ENCODE measurements at places on chromosomes 13 and 19.

GRCh38 chr19:57506163-57506562 lies 6.4 kb downstream of the ZNF773 start:
- no peak for DNase-seq

- DNase-seq, result no peak
These were observed 6.5 kb downstream of the TMEM255B start for GRCh38 chr13:113765564-113765910.

- DNase-seq, result no peak
These were observed 373 bp downstream of the TNFAIP8L1 start for GRCh38 chr19:4639531-4640246.

- DNase-seq, result peak; percentile 32
These were observed 1.5 kb downstream of the ZIC5 start for GRCh38 chr13:99969919-99970650.

DNA sequence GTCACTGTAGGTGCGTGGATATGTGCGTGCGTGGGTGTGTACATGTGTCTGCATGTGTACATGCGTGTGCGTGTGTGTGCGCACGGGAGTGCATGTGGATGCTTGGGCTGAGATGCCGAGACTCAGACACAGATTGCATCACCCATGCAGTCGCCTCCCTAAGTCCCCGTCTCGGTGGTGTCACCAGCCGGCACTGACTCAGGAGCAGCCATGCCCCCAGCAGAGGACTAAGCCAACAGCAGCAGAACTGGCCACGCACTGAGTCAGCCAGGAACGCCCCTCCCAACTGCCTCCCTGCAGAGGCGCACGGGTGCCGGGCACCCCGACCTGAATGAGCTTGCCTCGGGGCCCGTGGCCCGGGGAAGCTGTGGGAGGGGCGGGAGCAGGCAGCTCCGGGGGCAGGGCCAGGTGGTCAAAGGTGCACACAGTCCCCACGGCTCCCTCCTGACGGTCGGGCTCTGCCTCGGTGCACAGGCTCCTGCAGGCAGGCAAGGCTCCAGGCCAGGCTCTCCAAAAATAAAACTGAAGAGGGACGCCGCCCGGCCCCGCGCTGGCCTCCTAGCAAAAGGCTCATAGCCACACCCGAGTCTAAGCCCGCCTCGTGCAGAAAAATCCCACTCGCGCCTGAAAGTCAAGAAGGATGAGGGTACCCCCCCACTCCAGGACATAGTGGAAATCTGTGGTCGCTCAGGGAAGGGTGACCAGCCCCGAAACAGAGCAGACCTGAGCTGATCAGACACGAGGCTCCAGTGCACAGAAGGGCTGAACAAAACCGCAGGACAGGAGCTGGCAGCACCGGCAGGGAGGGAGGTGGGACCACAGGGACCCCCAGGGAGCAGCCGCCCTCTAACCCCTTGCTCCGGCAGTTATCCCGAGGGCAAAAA lies 49.2 kb downstream of the GADD45B start:
- peak; percentile 93 for DNase-seq

DNA sequence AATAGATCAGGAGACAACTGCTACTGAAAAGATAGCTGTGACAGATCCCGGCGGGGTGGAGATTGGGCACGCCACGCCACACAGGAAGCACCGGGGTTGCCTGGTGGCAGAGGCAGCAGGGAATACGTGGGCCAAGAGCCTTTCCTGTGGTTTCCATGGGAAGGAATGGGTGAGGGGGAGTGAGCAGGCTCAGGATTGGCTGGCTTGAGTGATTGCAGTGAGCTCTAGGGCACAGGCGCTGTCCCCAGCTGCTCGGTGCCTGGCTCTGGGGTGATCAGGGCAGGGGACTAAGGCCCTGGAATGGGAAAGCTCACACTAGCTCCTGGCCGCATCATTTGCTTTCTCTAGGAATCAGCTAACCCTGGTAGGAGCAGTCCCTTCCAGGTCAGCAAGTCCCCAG lies 166.1 kb downstream of the USP12 start:
- DNase-seq, result no peak

DNA sequence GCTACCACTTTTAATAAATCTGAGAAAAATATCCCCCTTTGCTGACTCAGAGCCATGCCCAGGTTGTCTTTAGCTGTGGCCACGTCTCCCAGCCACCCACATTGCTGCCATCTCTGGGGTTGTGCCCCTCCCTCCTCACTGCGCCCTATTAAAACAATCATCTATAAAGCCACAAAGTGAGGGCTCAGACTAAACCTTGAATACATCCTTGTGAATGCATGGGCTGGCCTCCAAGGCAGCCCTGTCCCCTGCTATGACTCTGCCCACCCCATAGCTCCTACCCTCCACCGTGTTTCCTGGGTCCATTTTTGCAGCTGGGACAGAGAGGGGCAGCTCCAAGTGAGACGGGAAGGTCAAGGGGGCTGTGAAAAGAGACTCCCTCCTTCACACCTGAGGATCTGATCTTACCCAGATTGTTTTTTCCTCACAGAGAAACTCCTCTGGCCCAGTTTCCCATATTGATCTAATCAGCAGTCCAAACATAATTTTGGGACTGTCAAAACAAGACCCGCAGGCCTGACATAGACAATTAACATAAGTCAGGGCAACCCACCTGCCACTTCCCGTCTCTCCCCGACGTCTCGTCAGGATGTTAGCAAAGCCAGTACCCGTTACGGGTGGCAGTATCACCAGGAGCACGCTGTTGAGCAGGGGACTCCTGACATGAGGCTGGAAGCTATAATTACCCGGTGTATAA lies 199.0 kb downstream of the KATNAL1 start:
- DNase-seq, result no peak

DNA sequence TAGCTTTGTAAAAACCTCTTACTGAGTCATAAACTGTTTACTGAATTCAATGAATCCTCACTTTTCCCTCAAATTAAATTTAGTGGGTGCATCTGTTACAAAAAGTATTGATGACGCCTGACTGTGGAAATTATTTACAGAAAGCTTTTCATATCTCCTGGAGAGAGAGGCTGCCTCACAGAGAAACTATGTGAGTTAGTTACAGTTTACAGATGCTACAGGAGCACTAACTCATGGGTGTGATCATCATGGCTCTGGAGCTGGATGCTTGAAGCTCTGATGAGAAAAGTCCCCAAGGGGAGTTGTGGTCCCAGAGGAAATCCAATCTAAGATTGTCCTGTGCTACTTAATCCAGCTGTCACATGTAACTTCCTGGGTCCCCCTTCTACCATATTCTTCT lies 590.8 kb downstream of the LMO7 start:
- no peak for DNase-seq

DNA sequence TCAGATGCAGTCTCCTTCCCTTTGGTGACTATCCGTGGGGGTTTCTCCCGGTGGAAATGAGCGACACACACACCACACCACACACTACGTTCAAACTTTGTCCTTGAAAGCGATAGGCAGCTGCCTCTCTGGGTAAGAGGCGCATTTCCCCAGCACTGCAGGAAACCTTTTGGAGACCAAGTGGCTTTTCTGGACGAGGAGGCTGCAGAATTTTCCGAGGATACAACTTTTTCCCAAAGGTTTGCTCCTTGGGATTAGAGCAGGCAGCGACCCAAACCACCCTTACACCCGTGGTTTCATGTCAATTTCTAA lies 38.2 kb upstream of the FLT1 start:
- peak; percentile 25 for DNase-seq

- no peak for DNase-seq
These were observed 139.9 kb upstream of the PCDH9 start for GRCh38 chr13:67369895-67370660.

DNA sequence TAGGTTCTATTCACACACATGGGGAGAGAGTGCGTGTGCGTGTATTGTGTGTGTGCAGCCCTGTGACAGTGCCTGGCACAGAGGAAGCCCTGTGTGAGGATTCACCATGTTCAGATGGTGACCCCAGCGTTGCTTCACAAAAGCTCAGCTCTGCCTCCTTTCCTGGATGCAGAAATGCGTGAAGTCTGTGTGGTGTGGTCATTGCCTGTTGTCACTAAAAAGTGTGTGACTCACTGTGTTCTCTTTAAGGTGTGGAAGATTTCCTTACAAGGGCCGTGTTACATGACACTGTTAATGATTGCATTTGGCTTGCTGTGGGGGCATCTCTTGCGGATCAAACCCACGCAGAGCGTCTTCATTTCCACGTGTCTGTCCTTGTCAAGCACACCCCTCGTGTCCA lies 19.5 kb upstream of the DCUN1D2 start:
- DNase-seq, result no peak

DNA sequence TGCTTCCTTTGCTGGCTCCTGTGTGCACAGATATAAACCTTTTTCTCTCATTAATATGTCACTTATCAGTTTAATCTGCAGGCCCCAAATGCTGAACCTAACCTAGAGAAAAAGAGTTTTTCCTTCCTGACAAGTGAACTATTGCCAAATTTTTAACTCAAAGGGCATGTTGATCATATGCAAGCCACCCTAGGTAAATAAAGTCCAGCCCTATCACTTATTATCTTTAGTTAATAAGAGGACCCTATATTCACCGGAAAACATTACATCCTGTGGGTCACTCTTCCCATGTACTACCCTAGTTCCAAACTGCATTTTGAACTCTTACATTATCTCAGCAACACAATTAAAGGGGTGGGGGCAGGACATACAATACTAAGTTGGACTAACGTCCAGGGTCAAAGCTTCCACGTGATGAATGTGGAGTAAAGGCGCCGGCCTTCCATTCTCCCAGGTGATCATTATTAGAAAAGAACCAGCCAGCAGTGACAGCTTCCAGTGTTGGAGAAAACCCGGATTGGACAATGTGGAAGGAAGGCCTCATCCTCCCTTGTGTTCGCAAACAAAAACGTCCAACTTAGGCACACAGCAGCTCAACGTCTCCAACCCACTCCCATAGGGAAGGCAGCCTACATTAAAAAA lies 86.6 kb downstream of the STK24 start:
- DNase-seq, result no peak

GRCh38 chr19:51695088-51695487 lies 2.0 kb downstream of the SPACA6 start:
- no peak for DNase-seq

- no peak for DNase-seq
These were observed 985 bp upstream of the CLC start for GRCh38 chr19:39738814-39739213.

DNA sequence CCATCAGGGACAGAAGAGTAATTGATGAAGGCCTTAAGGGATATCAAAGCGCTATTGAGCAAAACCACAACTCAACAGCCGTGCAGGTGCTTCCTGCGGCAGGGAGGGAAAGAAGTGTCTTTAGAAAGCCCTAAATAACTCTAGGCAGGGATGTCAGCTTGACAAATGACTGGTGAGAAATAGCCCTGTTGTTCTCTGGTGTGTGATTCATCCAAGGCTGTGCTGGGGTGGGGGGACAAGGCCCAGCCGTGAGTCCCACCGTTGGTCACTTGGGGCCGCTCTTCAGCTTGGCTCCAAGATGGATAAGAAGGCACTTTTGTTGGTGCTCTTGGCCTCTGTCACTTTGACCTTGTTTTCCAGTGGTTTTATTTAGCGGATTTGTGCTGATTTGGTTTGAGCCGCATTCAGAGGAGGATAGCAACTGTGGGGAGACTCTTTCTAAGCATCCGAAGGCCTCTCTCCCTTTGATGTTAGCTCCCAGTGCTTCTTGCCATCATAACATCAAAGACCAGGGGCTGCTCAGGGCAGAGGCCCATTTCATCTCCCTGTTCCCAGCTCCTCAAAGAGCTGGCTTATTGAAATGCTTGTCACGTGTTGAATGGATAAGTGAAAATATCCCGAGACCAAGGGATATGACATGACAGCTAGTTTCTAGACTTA lies 130.3 kb upstream of the SERP2 start:
- peak; percentile 92 for DNase-seq

DNA sequence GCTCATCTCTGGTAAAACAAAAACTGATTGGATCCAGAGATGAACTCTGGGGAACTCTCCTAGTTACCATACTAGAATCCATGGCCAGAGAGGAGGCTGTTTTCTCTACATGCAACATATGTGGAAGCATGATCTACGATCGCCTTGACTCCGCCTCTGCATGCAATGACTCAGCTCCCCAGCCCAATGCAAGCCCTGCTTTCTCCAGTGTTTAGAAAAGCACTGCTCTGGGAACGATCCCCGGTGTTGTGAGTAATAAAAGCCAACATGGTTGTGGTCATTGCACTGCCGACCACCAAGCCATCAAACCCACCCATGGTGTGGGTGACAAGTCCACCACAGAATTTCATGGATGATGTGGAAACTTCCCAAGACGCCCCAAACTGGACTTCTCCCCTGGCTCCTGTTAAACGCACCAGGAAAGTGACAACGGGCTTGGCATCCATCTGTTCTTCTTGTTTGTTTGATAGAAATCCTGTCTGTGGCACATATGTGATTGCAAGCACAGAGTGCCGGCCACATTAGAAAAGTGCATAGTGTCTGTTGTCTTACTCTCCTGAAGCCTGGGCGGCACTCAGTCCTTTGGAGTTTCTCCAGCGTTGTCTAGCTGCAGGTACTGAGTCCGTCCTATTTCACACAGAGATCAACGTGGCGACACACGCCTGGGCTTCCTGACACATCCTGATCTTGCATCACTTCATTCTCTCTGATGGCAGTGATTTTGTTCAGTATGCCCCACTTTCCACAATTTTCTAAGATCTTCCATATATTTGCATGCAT lies 36.4 kb upstream of the VSTM2B start:
- no peak for DNase-seq

GRCh38 chr13:94236872-94237271 lies 242.6 kb downstream of the DCT start:
- peak; percentile 20 for DNase-seq

DNA sequence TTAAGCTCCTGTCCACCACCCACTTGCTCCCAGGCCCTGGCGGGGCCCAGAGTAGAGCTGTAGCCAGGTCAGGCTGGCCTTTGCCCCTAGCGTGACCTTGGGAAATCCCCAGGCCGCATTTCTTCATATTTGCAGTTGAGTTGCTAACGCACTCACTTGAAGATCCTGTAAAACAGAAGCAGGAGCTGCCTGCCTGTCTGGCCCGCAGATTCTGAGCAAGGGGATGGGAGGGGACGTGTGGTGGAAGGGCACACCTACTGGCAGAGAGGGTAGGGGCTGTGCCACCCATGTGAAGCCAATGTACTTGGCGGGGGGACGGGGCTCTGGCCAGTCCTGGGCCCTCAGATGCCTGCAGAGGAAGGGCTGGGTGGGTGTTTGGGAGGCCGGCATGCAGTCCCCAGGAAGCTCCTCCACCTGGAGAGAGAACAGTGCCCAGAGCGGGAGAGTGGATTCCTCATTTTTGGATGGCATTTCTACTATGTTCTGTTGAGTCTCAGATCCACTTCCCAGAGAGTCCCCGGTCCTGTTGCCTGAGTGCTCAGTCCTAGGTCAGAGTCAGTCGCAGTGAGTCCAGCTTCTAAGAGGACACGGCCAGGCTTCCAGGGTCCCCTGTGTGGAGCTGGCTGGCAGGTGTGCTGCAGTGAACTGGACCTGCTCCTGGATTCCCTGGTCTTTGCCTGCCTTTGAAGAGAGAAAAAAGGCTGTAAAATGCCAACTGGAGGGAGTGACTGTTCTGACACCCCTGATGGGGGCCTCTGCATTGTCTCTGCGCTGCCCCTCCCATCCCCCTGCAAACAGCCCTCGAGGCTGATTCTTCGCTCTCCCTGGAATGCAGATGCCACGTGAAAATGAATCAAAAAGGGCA lies 62.9 kb downstream of the GGACT start:
- no peak for DNase-seq
